GM23338 (cell line): ENCODE measurements at places on chromosomes 3 and 15. TPM values are rescaled to one million over a fixed set of nuclear protein-coding genes. Genes with fewer than 3 reads are reported as not detected.

The AGTR1 gene
- 0.35 TPM in 1 of 2 replicates, not detected in the other for total RNA-seq

The KBTBD13 gene
- not detected in 2 replicates for total RNA-seq

The COL6A5 gene
- 0.03 TPM in 1 of 2 replicates, not detected in the other for total RNA-seq

The GABRA5 gene
- total RNA-seq = 15.5 and 25.9 TPM in 2 replicates

The CAMK2N2 gene
- 1.3 and 1.5 TPM in 2 replicates for total RNA-seq

The C3orf85 gene
- not detected in 2 replicates for total RNA-seq

GRCh38 chr3:78347176-78347575, 1307.3 kb downstream of the ROBO2 start:
- no peaks in the 10 kb centered on the region for H3K27me3 ChIP-seq
- no peaks in the 10 kb centered on the region for H3K36me3 ChIP-seq
- DNase-seq = no peak
- peak overlapping the region; percentile 15; the same call in 1 of the 2 replicates for H3K4me3 ChIP-seq
- H3K27ac ChIP-seq = peak overlapping the region; percentile 82; the same call in 1 of the 2 replicates

DNA sequence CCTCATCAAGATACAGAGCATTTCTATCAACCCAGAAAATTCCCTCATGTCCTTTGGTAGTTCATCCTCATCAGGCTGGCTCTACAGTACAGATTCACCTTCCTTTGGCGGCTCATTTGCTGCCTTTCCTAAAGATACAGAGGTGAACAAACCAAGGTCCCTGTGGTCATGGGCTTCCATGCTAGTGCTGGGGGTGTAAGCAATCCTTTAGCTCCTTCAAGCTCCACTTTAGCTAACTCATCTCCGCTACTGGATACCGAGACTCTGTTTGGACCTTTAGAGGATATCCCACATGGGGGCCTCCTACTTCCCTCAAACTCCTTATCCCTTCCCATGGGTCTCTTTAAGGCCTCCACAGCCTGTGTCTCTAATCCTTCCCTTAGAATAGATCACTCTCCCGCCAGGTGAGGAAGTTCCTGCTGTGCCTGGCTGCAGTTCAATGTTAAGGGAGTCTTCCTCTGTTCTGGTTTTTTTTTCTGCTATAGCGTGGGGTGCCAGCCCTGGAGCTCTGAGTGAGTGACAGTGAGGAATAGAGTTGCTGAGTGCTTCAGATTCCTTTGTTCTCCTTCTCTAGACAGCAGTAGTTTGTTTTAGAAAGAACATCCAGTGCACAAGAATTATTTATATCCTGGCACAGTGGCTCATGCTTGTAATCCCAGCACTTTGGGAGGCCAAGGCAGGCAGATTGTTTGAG, 30.7 kb downstream of the CLEC3B start:
- peaks cover 13% of the 10 kb centered on the region for H3K4me1 ChIP-seq
- peaks cover 67% of the 10 kb centered on the region for H3K27me3 ChIP-seq
- peak; percentile 68 for DNase-seq

- H3K4me3 ChIP-seq = no peak overlapping the region
- no peak for DNase-seq
- H3K27ac ChIP-seq = no peak overlapping the region
- no peaks in the 10 kb centered on the region for H3K27me3 ChIP-seq
- H3K4me1 ChIP-seq = no peaks in the 10 kb centered on the region
- H3K36me3 ChIP-seq = no peaks in the 10 kb centered on the region
Measured at GRCh38 chr3:135667061-135667460, 298.5 kb upstream of the PPP2R3A start.

DNA sequence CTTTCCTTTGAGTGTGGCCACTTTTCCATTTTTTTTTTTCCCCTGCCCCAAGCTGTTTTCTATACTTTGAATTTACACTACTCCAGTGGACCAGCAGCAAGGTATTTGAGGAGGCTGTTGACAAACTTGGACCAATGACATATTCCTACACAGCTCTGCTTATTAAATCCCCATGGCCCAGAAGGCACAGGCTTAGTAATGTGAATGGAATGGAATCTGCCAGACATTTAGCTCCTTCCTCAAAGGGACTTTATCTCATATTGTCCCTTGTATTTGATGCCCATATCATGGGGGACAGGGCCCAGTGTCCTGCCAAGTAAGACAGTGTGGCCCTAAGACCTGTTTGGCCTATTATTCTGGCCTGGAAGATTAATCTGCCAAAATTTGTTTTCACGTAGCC, 107.5 kb downstream of the CHCHD6 start:
- no peak overlapping the region for H3K27ac ChIP-seq
- peaks cover 11% of the 10 kb centered on the region for H3K4me1 ChIP-seq
- no peaks in the 10 kb centered on the region for H3K27me3 ChIP-seq
- H3K4me3 ChIP-seq = no peak overlapping the region
- DNase-seq = no peak

DNA sequence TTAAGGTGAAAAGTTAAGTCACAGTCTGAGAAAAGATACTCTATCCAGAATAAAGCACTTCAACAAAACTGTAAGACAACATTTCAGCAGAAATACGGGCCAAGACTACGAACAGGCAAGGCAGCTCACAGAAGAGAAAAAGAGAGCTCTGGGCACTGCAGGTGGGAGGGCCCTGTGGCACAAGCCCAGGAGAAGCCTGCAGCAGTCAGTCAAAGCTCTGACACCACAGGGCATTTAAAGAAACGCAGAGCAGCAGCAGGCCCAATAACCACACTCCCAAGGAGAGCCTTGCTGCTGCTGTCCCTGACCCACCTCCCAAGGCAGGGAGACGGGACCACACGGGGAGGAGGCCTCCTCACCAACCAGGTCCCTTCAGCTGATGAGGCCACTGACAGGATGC, 19.2 kb downstream of the CHSY1 start:
- H3K27ac ChIP-seq = no peak overlapping the region
- peaks cover 11% of the 10 kb centered on the region; the same call in 1 of the 2 replicates for H3K36me3 ChIP-seq
- H3K4me3 ChIP-seq = no peak overlapping the region
- DNase-seq = peak; percentile 17

DNA sequence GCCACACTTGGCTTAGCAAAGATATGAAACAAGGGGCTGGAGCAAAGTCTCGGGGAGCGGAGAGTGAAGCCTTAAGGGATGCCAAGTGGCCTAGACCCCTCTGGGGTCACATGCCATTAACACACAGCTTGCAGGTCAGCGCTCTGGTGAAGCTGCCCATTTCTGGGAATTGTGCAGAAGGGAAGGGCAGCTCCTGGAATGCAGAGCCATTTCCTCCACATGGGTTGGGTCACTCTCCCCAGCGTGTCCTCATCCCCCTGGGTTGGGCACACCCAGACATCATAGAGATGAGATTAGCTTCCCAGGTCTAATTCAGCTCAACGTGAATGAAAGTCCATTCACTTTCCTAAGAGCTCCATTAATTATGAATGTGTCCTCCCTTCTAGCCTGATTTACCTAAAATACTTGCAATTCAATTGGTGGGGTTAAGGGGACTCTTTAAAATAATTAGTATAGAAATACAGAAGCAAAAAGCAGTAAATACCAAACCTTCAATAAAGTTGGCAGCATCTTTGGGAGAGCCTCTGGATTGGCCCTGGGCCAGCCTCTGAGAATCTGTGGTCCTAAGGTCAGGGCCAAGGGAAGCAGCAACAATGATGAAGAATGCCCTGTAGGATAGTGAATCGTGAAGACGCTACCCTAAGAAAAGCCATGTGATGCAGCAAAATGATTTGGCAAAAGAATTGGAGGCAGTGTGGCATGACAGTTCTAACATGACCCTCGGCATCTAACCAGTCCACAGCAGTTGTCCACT, 17.8 kb downstream of the MRAS start:
- H3K4me3 ChIP-seq = no peak overlapping the region
- H3K27ac ChIP-seq = no peak overlapping the region
- no peaks in the 10 kb centered on the region for H3K36me3 ChIP-seq

DNA sequence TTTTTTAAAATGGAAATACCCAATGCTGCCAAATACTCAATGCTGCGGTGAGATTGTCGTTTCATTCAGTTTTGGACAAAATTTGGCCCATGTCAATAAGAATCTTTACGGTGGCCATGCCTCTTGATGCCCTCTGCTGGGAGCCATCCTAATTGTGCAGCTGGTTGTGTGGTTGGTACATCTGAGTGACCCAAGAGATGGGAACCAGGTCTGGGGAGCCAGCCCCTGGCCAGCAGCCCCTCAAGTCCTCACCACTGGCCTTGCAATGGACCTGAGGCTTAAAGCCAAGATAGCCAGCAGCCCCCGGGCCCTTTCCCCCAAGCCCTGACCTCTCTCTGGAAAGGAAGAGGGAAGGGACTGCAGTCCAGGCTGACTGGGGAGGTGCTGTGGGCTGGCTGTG, 36.4 kb upstream of the ESYT3 start:
- no peaks in the 10 kb centered on the region for H3K27me3 ChIP-seq
- no peak overlapping the region for H3K4me3 ChIP-seq
- 0 out of 2 replicates have a peak, but pooled peaks cover 3% of the 10 kb centered on the region for H3K4me1 ChIP-seq
- no peaks in the 10 kb centered on the region for H3K36me3 ChIP-seq

GRCh38 chr3:48614044-48614443, 4.6 kb upstream of the UQCRC1 start:
- DNase-seq = no peak
- no peak overlapping the region for H3K4me3 ChIP-seq
- H3K4me1 ChIP-seq = peaks cover 8% of the 10 kb centered on the region
- no peaks in the 10 kb centered on the region for H3K27me3 ChIP-seq
- H3K27ac ChIP-seq = no peak overlapping the region
- H3K36me3 ChIP-seq = peaks cover 7% of the 10 kb centered on the region

GRCh38 chr3:8656240-8656639, 11.6 kb upstream of the SSUH2 start:
- H3K27ac ChIP-seq = no peak overlapping the region
- H3K4me3 ChIP-seq = no peak overlapping the region
- H3K36me3 ChIP-seq = no peaks in the 10 kb centered on the region

DNA sequence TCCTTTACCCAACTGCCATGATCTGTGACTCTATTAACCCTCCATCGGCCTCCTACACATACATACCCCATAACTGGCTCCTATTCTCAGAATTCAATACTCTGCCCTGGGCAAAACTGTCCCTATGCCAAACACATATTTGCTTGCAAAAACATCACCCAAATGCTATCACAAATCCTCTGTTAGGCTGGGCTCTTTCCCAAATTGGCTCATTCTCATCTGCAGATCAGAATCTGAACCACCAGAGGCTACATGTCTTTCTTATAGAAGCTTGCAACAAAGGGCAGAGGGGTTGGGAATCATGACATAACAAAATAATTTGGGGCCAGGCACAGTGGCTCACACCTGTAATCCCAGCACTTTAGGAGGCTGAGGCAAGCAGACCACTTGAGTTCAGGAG, 45.4 kb upstream of the GOLM2 start:
- H3K27ac ChIP-seq = no peak overlapping the region
- H3K27me3 ChIP-seq = no peaks in the 10 kb centered on the region
- no peaks in the 10 kb centered on the region for H3K36me3 ChIP-seq
- no peak overlapping the region for H3K4me3 ChIP-seq
- DNase-seq = no peak
- H3K4me1 ChIP-seq = no peaks in the 10 kb centered on the region

DNA sequence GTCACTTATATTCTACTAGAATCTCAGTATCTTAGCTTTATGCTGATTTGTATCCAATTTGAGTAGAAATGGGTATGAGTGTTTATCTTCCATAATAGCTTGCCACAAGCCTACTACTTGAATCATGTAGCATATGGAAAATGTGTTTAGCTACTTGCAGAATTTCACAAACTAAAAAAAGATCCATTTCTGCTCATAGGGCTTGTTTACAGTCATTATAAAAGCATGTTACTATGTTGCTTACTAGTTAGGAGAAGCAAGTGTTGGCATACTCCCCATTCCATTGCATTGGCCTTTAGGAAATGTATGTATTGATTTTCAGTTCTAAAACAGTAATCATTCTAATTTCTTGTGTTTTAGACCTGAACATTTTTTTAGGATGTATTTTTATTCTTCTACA, 939.2 kb downstream of the NAALADL2 start:
- H3K27ac ChIP-seq = no peak overlapping the region
- no peaks in the 10 kb centered on the region for H3K27me3 ChIP-seq
- peaks cover under 1% of the 10 kb centered on the region for H3K4me1 ChIP-seq

- H3K4me3 ChIP-seq = no peak overlapping the region
- H3K27ac ChIP-seq = no peak overlapping the region
- no peaks in the 10 kb centered on the region for H3K4me1 ChIP-seq
Measured at GRCh38 chr15:101318839-101319238, 23.8 kb upstream of the SNRPA1 start.

- no peaks in the 10 kb centered on the region for H3K27me3 ChIP-seq
- no peaks in the 10 kb centered on the region for H3K36me3 ChIP-seq
- H3K4me3 ChIP-seq = no peak overlapping the region
- no peaks in the 10 kb centered on the region; the same call in 1 of the 2 replicates for H3K4me1 ChIP-seq
Measured at GRCh38 chr15:95975212-95975611, 355.3 kb upstream of the NR2F2 start.

- no peak overlapping the region for H3K4me3 ChIP-seq
- peaks cover 20% of the 10 kb centered on the region; the same call in 1 of the 2 replicates for H3K4me1 ChIP-seq
Measured at GRCh38 chr3:28672406-28672805, 323.8 kb upstream of the AZI2 start.

- H3K4me1 ChIP-seq = peaks cover 19% of the 10 kb centered on the region
- H3K27me3 ChIP-seq = no peaks in the 10 kb centered on the region
- no peak overlapping the region for H3K4me3 ChIP-seq
Measured at GRCh38 chr3:153688301-153689120, 432.7 kb upstream of the ARHGEF26 start.

DNA sequence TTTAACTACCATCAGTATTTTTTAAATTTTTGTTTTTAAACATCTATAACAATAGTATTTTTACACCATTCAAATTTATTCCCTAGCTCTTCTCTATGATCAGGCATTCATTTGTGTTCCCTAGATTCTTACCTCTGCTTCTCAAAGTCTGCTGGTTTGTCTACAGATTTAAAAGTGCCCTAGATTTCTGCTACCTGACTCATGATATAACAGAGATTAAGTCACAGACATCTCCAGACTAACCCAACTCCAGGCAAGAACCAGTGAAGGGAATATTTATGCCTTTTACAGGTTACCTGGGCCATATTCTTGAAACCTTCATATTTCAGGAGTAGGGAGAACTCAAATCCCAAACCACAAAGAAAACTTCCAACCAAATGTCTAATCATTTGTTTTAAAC, 38.8 kb downstream of the ADAM10 start:
- DNase-seq = no peak
- no peak overlapping the region for H3K4me3 ChIP-seq
- no peaks in the 10 kb centered on the region for H3K36me3 ChIP-seq
- no peaks in the 10 kb centered on the region for H3K4me1 ChIP-seq

DNA sequence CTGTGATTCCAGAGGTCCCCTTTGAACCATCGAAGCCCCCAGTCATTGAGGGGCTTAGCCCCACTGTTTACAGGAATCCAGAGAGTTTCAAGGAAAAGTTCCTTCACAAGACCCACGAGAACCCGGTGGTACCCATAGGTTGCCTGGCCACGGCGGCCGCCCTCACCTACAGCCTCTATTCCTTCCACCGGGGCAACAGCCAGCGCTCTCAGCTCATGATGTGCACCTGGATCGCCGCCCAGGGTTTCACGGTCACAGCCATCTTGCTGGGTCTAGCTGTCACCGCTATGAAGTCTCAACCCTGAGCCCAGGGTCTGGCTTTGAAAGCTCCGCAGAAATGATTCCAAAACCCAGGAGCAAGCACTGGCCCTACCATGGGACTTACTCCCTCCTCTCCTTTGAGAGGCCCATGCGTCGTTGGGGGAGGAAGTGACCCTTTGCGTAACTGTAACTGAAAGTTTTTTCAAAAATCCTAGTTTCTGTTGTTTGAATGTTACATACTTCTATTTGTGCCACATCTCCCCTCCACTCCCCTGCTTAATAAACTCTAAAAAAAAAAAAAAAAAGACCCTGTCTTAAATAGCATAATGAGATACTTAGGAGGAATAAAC, 85.1 kb upstream of the CSPG5 start:
- no peak overlapping the region for H3K27ac ChIP-seq
- H3K27me3 ChIP-seq = no peaks in the 10 kb centered on the region
- no peaks in the 10 kb centered on the region for H3K4me1 ChIP-seq
- no peak overlapping the region for H3K4me3 ChIP-seq
- DNase-seq = peak; percentile 12
- H3K36me3 ChIP-seq = peaks cover 46% of the 10 kb centered on the region
